ENCODE measurements at places on chromosomes 6 and 20.

GRCh38 chr6:148143771-148144170, 198.9 kb upstream of the SASH1 start:
- no peak for DNase-seq

DNA sequence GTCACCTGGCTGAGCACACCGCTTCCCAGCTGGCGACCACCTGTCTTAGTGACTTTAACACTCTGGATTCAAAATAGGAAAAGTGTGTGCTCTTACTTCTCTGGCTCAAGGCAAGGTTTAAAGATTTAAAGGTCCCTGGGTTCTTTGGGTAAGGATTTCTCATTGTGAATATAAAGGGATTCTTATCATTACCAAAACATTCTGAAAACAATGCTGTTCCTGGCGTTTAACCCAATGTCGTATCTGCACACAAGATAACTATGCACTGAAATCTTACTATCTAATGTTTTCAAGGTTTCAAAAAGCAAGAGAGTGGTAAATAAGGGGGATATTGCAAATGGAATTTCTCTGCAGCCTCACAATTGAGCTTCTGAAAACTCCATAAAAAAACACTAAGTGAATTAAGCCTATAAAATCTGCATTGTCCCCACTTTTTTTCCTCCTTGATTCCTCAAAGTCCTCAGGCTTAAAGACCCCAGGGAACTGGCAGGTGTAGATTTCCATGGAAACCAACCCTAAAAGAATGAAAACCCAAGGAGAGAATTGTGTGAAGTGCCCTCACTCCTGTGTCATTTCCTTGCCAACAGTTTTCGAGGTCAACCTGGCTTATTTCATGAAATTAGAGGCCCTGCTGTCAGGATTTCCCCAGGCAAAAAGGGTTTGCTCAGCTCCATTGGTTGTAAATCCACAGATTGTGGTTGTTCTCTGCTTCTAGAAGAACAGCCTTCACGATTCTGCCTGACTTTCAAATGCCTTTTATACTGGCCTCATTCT, 44.0 kb downstream of the BMP2 start:
- DNase-seq = no peak

DNA sequence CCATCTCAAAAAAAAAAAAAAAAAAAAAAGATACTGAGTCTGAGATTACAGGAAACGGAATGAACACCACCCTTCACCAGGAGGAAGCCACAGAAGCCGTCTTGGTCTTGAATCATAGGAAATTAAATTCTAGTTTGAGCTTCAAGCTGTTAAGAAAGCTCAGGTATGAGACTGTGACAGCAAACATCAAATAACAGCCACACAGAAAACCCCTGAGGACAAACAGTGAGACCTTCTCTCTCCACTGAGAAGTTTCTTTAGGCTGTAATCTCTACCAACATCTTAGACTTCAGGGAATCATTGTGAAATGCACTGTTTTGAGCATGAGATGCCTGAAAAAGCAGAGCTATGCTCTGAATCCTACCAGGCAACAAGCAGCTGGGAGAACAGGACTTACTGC, 30.8 kb downstream of the PDE10A start:
- DNase-seq = no peak

GRCh38 chr6:143581835-143582480, 70.4 kb upstream of the FUCA2 start:
- DNase-seq = peak; percentile 58

DNA sequence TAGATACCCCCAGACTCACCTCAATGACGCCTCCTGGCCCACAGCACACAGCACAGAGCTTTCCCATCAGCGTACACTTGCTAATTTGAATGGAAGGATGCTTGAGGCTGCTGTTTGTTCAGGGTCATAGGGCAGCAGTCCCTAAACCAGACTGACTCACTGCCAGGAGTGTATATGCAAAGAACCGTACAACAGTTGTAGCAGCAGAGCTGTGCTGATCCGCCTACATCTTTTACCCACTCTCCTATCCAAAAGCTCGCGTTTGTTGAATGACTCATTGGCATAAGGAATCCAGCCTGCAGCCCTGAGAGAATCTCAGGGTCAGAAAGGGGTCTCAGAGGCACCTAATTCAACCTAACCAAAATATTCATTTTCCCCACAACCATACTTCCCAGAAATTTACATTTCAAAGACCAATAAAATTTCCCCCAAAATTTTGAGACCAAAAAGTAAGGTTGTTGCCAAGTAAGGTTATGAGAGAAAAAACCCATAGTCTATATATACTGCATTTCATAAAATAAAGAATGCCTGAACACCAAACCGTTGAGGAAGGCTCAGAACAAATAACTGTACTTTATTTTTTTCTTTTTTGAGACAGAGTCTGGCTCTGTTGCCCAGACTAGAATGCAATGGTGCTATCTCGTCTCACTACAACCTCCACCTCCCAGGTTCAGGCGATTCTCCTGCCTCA, 35.3 kb upstream of the CCND3 start:
- peak; percentile 64 for DNase-seq

DNA sequence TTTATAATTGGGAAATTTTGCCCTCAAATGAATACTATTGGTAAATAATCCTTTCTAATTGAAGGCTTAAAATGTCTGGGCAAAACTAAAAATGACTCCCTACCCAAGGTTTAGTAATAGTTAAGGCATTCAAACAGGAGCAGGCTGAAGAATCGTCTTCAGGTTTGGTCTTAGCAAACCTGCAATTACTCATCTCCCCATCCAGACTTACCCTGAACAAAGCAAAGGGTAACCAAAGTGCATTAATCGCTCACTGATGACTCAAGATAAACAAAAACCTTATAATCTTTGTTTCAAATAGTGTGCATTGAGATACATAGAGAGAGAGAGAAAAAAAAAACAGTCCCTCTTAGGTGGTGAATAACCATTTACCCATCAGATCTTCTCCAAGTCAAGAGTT, 225.5 kb downstream of the BMP2 start:
- DNase-seq = no peak

DNA sequence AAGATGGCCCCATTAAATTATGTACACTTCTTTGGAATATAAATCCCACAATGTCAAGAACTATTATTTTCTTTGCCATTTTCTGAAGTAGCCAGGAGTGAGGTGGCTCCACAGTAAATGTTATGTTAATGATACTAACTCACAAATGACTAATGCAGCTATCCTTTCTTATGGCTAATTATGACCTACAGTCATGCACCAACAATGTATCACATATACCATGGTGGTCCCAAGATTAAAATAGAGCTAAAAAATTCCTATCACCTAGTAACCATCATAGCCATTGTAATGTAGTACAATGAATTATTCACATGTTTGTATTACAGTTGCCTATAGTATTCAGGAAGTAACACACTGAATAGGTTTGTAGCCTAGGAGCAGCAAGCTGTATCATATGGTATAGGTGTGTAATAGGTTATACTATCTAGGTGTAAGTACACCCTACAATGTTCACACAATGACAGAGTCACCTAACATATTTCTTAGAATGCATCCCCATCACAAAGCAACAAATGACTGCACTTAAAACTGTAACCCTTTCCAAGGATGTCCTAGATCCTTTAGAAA, 15.3 kb downstream of the ECHDC1 start:
- peak; percentile 82 for DNase-seq

- DNase-seq = peak; percentile 13
Measured at GRCh38 chr6:31037169-31037568, 26.9 kb downstream of the MUC22 start.

DNA sequence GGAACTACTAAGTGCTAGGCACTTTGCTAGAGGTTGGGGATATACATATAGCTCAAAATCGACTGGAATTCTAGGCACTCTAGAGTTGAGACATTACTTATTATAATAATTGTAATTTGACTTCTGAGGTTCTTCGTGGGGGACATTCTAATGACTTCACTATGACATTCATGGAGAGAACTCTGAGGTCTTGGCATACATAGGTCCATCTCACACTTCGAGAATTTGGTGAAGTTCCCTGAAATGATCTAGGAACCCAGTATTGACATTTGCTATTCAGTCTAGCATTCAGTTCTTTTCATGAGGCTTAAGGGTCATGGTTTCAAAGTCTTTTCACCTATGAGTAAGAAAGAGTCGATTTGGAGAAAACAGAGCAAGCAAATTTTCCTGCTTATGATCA, 446.6 kb upstream of the JAG1 start:
- DNase-seq = no peak

- no peak for DNase-seq
Measured at GRCh38 chr20:64133951-64134407, 26.6 kb upstream of the NPBWR2 start.

- DNase-seq = peak; percentile 78
Measured at GRCh38 chr20:25247000-25247517, 826 bp upstream of the PYGB start.

- DNase-seq = no peak
Measured at GRCh38 chr20:56249244-56249955, 868 bp downstream of the MC3R start.

- DNase-seq = peak; percentile 42
Measured at GRCh38 chr6:110233770-110234374, 53.6 kb downstream of the CDC40 start.

GRCh38 chr20:13205425-13205824, 15.6 kb upstream of the ISM1 start:
- no peak for DNase-seq

GRCh38 chr6:39835821-39836295, 43.7 kb downstream of the DAAM2 start:
- DNase-seq = no peak

DNA sequence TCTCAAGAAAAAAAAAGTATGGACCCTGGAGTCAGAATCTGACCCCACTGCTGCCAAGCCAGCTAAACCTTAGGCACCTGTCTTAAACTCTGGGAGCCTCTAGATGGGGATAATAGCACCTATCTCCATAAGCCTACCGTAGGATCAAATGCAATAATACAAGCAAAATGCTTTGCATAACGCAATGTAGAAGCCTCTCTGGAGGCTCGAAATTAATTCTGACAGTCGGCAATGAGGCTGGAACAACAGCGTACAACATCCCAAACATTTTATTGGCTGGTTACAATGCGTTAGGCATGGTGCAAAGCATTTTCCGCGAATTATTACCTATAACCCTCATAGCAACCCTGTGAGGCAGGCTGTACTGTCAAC, 521 bp downstream of the CDK5RAP1 start:
- no peak for DNase-seq

DNA sequence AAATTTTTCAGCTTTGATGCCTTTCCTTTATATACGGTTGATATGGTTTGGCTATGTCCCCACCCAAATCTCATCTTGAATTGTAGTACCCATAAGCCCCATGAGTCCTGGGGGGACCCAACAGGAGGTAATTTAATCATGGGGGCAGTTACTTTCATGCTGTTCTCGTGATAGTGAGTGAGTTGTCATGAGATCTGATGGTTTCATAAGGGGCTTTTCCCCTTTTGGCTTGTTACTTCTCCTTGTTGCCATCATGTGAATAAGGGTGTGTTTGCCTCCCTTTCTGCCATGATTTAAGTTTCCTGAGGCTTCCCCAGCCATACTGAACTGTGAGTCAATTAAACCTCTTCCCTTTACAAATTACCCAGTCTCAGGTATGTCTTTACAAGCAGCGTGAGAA, 66.8 kb downstream of the ARHGAP18 start:
- no peak for DNase-seq

DNA sequence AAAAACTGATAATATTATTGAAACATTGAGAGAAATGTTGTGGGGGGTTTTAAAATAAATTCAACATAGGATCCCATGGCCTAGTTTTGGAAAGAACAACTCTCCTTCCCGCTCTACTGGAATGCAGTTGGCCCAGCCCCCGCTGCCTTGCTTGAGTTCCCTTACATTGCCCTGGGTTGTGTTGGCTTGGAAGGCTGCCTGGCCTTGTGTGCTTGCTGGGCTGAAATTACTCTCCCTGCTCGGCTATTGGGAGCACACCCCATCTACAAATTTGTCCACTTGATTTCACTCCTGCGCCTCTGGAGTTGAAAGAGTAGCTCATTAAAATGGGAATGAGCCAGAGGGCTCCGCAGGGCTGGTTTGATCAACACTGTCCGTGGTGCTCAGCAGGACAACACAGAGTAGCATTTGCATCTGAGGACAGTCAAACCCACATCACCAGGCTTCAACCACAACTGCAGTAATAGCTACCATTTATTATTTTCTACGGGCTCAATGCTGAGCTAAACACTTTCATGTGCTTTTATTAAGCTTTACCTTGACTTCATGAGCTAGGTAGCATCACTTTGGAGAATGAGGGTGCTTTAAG, 35.2 kb downstream of the DOK5 start:
- peak; percentile 32 for DNase-seq

DNA sequence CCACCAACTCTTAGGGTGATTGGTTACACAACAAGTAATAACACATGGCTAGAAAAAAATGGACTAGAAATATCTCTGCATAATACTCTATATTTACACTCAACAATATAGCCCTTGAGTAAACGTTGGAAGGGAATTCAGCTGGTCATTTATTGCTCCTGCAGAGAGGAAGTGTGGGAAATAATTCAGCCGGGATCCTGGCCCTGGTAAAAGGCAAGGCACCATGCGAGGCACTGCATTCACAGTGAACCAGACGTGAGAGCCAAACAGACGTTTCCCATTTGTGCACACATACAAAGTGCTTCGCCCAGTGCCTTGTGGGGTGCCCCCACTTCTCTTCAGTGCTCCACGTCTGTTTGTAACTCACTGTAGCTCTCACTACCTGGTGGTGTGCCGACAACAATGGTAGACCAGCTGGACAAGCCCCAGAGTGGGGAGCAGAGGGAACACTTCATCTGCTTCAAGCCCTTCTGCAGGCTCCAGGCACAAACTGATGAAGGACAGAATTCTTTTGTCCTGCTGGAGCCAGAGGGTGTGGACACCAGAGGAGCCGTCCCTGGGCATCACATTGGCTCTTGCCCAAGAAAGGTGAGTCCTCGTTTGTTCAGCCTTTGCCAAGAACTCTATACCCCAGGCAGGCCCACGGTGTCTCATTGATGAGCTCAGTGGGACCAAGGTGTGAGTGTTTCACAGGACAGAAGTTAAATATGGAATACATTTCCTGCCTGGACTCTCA, 18.8 kb downstream of the SYNDIG1 start:
- DNase-seq = no peak

GRCh38 chr20:36480456-36481048, 60.8 kb upstream of the MYL9 start:
- DNase-seq = no peak
